Activated T-helper 2 cell treated with anti-CD3 and anti-CD28 coated beads, Interferon-gamma antibody, Interleukin-2, Interleukin-4, amounts not matched to agents 10 μg/mL and 5 μg/mL and 100 μg/mL, durations not matched to agents 14 hours and 24 hours and 36 hours (primary cell): ENCODE measurements at places on chromosomes 1 and 21. TPM values are rescaled to one million over a fixed set of nuclear protein-coding genes. Genes with fewer than 3 reads are reported as not detected.

GRCh38 chr21:25304611-25305010, 302.7 kb downstream of the MRPL39 start:
- no peak for DNase-seq
- no peaks in the 10 kb centered on the region for H3K4me1 ChIP-seq
- no peaks in the 10 kb centered on the region for H3K27me3 ChIP-seq
- no peak overlapping the region for H3K4me3 ChIP-seq

DNA sequence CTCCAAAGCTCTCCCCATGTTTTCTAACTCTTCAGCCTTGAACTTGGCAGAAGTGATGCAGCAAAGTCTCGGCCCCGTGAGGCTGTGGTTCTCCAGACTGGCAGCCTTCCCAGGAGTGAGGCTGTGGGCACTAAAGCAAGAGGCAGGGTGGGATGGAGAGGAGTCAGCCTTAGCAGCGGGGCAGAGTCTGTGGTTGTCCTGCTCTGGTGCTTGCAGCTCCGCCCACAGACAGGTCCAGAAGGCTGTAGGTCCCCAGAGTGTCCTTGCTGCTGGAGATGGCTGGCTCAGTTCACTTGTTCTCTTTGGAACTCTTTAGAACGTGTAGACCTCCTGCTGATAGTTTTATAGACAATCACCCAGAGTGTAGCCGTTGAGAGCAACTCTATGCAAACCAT, 142.6 kb downstream of the AJAP1 start:
- no peak overlapping the region for H3K4me3 ChIP-seq
- no peaks in the 10 kb centered on the region for H3K36me3 ChIP-seq
- DNase-seq = no peak
- no peaks in the 10 kb centered on the region for H3K27me3 ChIP-seq
- H3K27ac ChIP-seq = no peak overlapping the region

DNA sequence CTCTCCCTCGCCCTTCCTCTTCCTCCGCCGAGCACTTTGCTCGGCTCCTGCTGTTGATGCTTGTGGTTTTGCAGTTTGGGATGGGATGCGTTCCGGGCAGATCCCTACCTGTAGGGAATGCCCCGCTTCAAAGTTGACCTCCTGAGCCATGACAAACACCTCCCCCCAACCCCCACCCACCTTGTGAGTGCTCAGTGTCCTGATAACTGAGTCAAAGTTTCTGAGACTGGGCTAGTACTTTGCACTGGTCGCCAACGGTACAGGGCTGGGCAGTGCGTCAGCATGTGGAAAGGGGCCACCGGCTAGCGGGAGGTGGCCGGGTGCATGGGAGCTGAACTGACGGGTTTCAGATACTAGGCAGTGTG, 771 bp downstream of the RABGAP1L start:
- H3K27me3 ChIP-seq = no peaks in the 10 kb centered on the region
- DNase-seq = peak; percentile 13
- peaks cover 16% of the 10 kb centered on the region for H3K36me3 ChIP-seq
- peaks cover 56% of the 10 kb centered on the region for H3K4me1 ChIP-seq

DNA sequence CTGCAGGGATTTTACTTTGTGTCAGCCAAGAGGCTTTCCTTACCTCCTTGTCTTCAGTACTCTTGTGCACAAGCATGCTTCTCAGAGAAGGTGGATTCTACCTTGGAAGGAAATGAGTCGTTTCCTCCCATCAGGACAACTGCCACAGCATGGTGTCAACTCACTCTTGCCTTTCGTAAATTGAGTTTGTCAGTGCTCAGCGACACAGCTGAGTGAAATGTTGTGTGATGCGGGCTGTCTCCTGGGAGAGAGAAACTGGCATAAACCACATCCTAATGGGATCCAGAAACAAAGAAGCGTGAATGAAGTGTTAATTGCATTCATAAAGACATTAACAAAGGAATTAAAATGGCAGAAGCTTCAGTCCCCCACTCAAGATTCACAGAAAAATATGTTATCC, 51.5 kb upstream of the SLC22A15 start:
- no peak overlapping the region for H3K4me3 ChIP-seq
- no peaks in the 10 kb centered on the region for H3K36me3 ChIP-seq
- H3K4me1 ChIP-seq = peaks cover 2% of the 10 kb centered on the region

DNA sequence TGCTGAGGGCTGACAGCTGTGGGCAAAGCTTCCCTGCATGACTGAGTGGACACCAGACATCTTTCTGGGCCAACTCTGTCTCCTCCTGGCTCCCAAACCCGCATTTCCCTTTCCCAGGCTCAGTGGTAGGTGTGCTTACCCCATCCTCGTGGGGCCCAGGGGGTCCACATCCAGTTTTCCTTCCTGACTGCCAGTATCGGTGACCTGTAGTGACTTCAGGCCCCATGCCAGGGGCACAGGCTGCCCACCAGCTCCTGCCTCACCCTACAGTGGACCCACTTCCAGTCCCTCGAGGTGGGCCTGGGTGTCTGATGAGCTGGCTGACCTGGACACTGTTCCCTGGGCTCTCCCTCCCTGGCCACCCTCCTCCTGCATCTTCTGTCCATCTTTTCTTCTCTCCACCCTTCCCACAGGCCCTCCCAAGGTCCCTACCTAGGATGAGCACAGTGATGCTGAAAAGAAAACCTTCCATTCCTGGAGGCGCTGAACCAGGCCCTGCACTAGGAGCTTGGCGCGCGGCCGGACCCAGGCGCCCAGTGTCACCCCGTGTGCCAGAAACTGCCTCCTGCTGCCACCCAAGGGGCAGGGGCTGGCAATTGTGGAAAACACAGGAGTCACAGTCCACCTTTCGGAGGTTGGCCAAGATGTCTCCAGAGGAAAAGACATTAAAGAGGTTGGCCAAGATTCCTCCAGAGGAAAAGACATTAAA, 67.1 kb downstream of the RUNX3 start:
- H3K27me3 ChIP-seq = peaks cover 5% of the 10 kb centered on the region
- no peak for DNase-seq
- H3K27ac ChIP-seq = no peak overlapping the region
- H3K36me3 ChIP-seq = no peaks in the 10 kb centered on the region
- no peaks in the 10 kb centered on the region for H3K4me1 ChIP-seq

- no peak overlapping the region for H3K4me3 ChIP-seq
- no peak overlapping the region for H3K27ac ChIP-seq
- no peaks in the 10 kb centered on the region for H3K27me3 ChIP-seq
- no peaks in the 10 kb centered on the region for H3K36me3 ChIP-seq
- peaks cover 16% of the 10 kb centered on the region for H3K4me1 ChIP-seq
Observed at GRCh38 chr1:211610779-211611556, 32.0 kb upstream of the SLC30A1 start.

GRCh38 chr1:92934395-92935378, 26.6 kb downstream of the DIPK1A start:
- H3K27ac ChIP-seq = no peak overlapping the region
- H3K4me3 ChIP-seq = no peak overlapping the region
- H3K4me1 ChIP-seq = peaks cover 31% of the 10 kb centered on the region
- H3K27me3 ChIP-seq = no peaks in the 10 kb centered on the region
- peaks cover 3% of the 10 kb centered on the region for H3K36me3 ChIP-seq
- no peak for DNase-seq

DNA sequence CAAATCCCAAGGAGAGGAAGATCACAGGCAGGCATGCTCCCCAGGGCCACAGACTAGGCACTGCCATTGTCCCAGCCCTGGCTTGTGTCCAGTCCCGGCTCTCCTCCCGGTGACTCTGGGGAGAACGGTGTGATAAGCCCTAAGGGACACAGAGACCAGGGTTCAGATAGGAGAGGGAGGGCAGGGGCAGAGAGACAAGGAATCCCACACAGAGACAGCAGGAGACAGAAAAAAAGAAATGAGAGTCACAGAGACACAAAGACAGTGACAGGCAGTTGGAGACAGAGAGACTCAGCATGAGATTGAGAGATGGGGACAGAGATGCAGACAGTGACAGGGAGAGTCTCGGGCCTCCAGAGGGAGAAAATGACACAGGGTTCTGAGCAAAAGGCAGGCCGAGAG, 361 bp downstream of the INSRR start:
- peak overlapping the region; percentile 40 for H3K4me3 ChIP-seq
- peaks cover 21% of the 10 kb centered on the region for H3K36me3 ChIP-seq
- H3K4me1 ChIP-seq = peaks cover 29% of the 10 kb centered on the region
- no peak overlapping the region for H3K27ac ChIP-seq

The PLA2G4A gene
- total RNA-seq = 27.1 and 28.2 TPM in 2 replicates
